Aorta (tissue), 5 donors: ENCODE measurements at places on chromosomes 16 and 17. TPM values are rescaled to one million over a fixed set of nuclear protein-coding genes. Genes with fewer than 3 reads are reported as not detected.

The HBA2 gene
- total RNA-seq = 1,265 TPM

The BCAR1 gene
- 125 TPM for total RNA-seq

The ATPAF2 gene
- total RNA-seq = 16.3 TPM

The TBL3 gene
- total RNA-seq = 16.1 TPM

The G6PC1 gene
- not detected for total RNA-seq

The CARD14 gene
- total RNA-seq = 0.55 TPM

The SLX1B gene
- total RNA-seq = 14.7 TPM

The GPR179 gene
- not detected for total RNA-seq

The USH1G gene
- not detected for total RNA-seq

The SCGB1C2 gene
- not detected for total RNA-seq

The FOXF1 gene
- total RNA-seq = 1.8 TPM

DNA sequence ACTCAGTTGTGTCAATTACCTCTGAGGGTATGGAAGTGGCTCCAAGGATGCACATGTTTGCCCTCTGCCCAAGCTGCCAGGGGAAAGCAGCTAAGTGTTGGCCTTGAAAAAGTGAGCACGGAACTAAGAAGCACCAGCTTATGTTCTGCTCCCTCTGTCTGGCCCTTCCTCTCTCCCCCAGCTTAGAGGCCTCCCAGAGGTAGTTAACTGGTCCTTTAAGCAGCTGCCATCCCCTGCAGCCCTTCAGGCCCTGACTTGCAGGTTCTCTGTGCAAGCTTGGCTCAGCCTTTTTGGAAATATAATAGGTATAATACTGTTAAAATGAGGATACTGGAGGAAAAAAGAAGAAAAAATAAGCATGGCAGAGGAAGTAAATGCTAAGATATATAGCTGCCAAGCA, 7.0 kb upstream of the UBE2Z start:
- H3K4me1 ChIP-seq = no peaks in the 10 kb centered on the region
- no peaks in the 10 kb centered on the region for H3K27me3 ChIP-seq
- no peak for DNase-seq
- H3K27ac ChIP-seq = no peak overlapping the region
- H3K4me3 ChIP-seq = no peak overlapping the region

- no peaks in the 10 kb centered on the region for H3K27me3 ChIP-seq
- peak; percentile 81 for DNase-seq
- H3K36me3 ChIP-seq = no peaks in the 10 kb centered on the region
- H3K4me3 ChIP-seq = peak overlapping the region; percentile 15
Observed at GRCh38 chr16:89507214-89507833, 879 bp upstream of the SPG7 start.

- no peaks in the 10 kb centered on the region for H3K36me3 ChIP-seq
- H3K4me3 ChIP-seq = no peak overlapping the region
- H3K27ac ChIP-seq = no peak overlapping the region
- H3K4me1 ChIP-seq = no peaks in the 10 kb centered on the region
Observed at GRCh38 chr16:79009896-79010295, 590.6 kb downstream of the MAF start.

DNA sequence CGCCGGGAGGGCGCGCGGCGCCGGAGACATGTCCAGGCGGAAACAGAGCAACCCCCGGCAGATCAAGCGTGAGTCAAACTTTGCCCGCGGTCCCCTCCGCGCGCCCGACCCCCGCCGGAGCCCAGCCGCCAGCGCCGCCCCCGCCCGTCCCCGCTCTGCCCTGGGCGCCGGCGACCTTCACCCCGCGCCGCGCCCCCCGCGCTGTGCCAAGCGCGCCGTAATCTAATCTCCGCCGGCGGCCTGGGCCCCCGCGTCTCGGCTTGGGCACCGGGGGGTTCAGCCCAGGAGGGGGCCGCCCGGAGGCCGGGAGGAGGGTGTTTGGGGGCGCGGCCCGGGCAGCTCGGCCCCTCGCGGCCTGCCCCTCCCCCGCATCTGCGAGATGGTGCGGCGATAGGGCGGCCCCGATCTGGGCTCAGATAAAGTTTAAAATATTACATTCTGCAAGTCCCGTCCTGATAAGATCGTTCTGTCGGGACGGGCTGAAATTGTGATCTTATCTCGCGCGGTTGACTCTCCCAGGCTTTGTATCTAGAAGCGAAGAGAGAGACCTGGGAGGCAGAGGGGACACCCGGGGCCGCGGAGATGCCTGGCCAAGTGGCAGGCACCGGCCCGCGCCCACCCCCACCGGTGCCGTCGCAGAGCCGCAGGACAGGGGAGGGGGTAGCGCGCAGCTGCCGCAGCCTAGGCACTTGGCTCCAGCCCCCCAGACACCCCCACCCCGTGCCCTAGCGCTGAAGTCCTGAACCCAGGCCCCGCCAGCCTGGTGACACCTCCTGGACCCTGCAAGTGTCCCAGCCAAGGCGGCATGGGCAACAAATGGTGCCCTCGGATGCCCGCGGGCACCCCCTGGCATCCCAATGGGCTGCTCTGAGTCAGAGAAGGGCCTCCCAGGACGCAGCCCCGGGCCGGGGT, 787 bp downstream of the ZFPM1 start:
- no peaks in the 10 kb centered on the region for H3K27me3 ChIP-seq
- H3K36me3 ChIP-seq = no peaks in the 10 kb centered on the region
- no peak for DNase-seq
- H3K4me3 ChIP-seq = peak overlapping the region; percentile 42
- no peak overlapping the region for H3K27ac ChIP-seq
- no peaks in the 10 kb centered on the region for H3K4me1 ChIP-seq

DNA sequence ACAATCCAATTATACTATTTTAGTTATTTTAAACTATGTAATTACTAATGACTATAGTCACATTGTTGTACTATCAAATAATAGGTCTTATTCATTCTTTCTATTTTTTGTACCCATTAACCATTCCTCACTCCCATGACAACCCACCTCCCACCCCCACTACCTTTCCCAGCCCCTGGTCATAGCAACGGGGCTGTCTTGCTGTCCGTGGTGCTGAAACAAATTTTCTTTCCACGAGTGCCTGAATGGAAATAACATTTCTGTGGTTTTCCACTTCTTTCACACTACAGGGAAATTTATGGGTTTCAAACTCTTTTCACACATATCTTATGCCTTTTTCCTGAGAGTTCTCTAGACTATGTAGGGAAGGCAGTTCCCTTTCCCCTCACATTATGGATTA, 326.6 kb downstream of the PHKB start:
- no peaks in the 10 kb centered on the region for H3K36me3 ChIP-seq
- no peak for DNase-seq
- no peak overlapping the region for H3K27ac ChIP-seq

DNA sequence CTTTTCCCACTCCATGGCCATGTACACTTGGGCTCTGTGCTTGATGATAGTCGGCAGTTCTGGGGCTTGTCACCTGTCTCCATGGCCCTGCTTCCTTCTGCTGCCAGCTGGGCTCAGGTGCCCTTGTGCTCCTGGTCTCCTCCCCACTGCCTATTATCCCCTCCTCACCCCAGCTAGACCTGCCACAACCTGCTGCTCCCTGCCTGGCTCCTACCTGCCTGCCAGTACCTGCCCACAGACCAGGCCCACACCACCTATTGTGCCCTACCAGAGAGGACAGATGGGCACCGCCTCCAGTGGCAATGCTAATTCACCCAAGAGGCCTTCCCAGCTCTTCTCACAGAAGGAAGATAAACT, 538 bp upstream of the RAPGEFL1 start:
- H3K36me3 ChIP-seq = peaks cover 2% of the 10 kb centered on the region
- no peak overlapping the region for H3K4me3 ChIP-seq
- no peaks in the 10 kb centered on the region for H3K4me1 ChIP-seq
- no peak overlapping the region for H3K27ac ChIP-seq
- H3K27me3 ChIP-seq = no peaks in the 10 kb centered on the region
- no peak for DNase-seq

- H3K4me1 ChIP-seq = no peaks in the 10 kb centered on the region
- H3K27ac ChIP-seq = no peak overlapping the region
- H3K36me3 ChIP-seq = no peaks in the 10 kb centered on the region
Observed at GRCh38 chr16:29877266-29877961, 14.4 kb upstream of the CDIPT start.

DNA sequence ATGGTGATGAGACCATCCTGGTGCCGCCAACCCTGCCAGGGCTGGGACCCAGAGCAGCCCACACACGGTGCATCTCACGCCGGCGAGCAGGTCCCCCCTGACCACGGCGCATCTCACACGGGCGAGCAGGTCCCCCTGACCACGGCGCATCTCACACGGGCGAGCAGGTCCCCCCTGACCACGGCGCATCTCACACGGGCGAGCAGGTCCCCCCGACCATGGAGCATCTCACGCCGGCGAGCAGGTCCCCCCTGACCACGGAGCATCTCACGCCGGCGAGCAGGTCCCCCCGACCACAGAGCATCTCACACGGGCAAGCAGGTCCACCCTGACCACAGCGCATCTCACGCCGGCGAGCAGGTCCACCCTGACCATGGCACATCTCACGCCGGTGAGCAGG, 59.2 kb downstream of the MRM3 start:
- H3K27ac ChIP-seq = no peak overlapping the region
- no peak for DNase-seq
- H3K4me3 ChIP-seq = no peak overlapping the region
- H3K4me1 ChIP-seq = no peaks in the 10 kb centered on the region
- no peaks in the 10 kb centered on the region for H3K36me3 ChIP-seq
- H3K27me3 ChIP-seq = no peaks in the 10 kb centered on the region

GRCh38 chr17:78107457-78107856, 21.1 kb downstream of the TMC6 start:
- H3K4me1 ChIP-seq = no peaks in the 10 kb centered on the region
- H3K4me3 ChIP-seq = no peak overlapping the region
- H3K36me3 ChIP-seq = no peaks in the 10 kb centered on the region
- DNase-seq = peak; percentile 69
- no peak overlapping the region for H3K27ac ChIP-seq

- H3K36me3 ChIP-seq = no peaks in the 10 kb centered on the region
- H3K27ac ChIP-seq = no peak overlapping the region
- H3K4me3 ChIP-seq = no peak overlapping the region
Observed at GRCh38 chr17:29867643-29868181, 62.3 kb downstream of the SSH2 start.

DNA sequence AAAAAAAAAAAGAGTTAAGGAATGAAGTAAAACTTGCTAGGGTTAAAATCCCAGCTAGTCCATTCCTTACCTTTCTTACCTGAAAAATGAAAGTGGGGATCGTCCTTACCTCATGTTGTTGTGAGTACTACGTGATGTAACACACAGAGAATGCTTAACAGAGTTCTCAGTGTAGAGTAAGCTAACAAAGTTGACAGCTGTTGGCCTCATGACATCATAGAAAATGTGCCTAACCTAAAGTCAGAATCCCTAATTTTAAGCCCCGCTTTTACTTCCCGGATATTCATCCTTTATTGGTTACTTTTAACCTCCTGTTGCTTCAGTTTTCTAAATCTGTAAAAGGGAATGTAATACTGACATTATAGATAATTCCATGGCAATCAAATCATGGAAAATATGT, 505.8 kb upstream of the HSBP1 start:
- H3K27ac ChIP-seq = no peak overlapping the region
- peaks cover 5% of the 10 kb centered on the region for H3K4me1 ChIP-seq
- no peaks in the 10 kb centered on the region for H3K36me3 ChIP-seq
- H3K4me3 ChIP-seq = no peak overlapping the region
- no peak for DNase-seq

GRCh38 chr16:85570735-85571562, 42.2 kb upstream of the GSE1 start:
- no peaks in the 10 kb centered on the region for H3K4me1 ChIP-seq
- DNase-seq = no peak
- no peaks in the 10 kb centered on the region for H3K27me3 ChIP-seq
- H3K27ac ChIP-seq = no peak overlapping the region
- no peaks in the 10 kb centered on the region for H3K36me3 ChIP-seq
